ENCODE measurements at places on chromosomes 12 and 14.

DNA sequence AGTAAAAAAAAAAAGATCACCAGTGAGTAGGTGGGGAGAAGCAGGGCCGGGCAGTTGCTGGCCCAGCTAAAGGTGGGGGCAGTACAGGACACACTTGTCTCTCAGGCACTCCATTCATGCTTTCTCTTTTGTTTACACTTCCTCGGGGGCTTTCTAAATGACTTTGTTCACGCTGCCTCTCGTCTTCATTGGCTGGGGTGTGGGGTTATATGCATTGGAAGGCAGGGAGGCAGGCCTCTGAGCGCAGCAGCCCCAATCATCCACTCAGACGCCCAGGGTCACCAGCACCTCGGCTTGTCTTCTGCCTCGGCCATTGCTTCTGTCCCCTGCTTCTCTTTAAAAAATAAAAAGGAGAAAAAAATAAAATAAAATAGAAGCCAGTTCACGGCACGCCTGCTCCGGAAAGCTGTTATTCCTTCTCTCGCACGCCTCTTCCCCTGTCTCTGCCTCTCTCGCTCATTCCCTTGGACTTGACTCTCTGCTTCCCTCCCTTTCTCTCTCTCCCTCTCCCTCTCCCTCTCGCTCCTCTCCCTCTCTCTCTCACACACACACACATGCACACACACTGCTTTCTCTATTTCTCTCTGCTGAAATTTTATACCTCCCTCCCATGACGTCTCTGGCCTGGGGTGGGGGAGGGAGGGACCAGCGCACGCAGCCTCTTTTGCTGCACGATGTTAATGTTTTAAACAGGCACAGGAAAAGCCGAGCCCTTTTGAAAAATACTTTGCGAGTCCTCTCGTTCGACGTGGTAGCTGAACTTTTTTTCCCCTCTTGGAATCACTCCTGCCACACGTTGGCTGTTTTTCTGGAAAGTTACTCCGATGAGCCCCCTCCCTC lies at the start of gene TGFB3:
TGFB3 (minus strand) TSS at position 570 of the 840 bp plus-strand sequence. CDS start 1,102 bp downstream, outside the sequence.
- no peak for DNase-seq

DNA sequence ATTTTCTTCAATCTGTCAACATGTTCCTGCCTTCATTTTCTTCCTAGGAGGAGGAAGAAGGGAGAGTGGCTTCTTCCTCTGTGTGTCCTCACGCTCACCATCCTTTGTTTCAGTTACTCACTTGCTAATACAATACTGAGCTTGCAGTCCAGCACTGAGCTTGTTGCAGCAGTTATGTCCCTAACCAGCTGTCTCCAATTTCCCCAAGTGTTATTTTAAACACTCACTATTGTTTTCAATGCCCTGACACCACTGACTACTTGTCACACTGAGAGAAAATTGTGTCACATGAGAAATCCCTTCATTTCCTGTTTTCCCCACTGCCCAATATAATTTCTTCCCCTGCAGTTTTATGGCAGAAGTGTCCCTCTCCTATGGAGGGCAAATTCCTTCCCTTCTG lies 53.4 kb downstream of the HSD17B6 start:
- no peak for DNase-seq

DNA sequence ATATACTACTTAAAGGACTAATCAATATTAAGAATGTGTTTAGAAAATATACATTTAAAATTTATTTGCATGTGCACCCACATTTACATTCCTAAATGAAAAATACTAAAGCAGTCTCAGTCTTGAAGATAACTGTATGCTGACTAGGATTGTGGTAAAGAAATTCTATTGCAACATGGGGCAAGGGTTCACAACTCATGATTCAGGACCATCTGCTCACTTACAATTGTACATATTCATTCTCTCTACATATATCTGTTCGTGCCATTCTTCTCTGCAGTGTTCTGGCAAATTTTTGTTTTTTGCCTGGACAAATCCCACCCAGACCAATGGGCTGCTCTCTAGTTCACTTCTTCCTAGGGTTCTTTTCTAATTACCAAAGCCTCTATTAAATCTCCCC lies 417.2 kb upstream of the NOVA1 start:
- no peak for DNase-seq

GRCh38 chr12:26519462-26519861 lies 313.5 kb downstream of the ITPR2 start:
- DNase-seq: no peak

DNA sequence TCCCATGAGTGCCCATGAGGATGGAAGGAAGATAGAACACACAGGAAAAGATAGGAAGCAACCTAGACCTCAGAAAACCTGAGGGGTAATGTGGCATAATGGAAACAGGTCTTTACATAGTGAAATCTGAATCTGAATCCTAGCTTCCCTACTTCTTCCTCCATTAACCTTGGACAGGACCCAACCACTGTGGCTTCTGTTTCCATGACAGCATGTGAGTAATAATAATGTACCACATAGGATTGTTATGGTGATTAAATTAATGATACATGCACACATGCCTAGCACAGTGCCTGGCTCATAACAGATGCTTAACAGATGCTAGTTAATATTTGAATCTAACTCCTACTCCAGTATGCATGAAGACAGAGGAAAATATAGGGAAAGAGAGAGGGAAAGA lies 11.2 kb downstream of the TTC9 start:
- DNase-seq: no peak

DNA sequence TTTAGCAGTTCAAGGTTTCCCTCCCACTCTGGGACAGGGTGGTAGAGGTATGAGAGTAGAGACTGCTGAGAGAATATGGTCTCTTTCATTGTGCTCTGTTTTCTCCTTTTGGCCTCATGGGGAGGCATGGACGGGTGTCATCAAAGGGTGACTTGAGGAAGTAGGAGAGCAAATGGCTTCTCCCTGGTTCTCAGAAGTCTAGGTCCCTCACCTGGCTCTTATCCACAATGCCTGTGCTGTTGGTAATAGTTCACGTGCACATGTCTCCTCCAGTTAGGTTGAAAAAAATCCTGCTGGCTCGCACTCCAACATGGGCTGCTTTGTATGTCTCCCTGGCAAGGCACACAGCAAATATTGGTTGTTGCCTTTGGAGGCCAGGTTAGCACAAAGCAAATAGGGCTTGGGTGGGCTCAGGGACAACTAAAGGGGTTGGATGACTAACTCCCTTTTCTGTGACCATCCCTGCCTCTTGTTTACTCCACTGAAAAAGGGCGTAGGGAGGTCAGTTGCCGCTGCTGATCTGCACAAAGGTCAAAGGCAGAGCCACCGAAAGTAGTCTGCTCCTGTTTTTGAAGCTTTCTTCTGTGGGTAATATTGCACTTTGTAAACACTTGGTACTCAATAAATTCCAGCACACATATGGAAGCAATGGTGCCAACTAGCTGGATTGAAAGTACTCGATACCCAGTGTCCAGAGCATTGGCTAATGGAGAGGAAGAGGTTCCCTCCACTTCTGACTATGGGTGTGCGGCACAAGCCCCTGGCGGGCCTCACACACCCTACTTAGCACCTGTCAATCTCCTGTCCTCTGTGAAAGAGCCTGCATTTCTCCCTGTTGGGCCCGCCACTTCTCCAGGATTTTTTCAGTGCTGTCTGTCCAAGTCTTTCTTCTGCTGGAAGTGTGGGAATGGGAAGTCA lies 121.8 kb downstream of the SLC38A6 start:
- DNase-seq: no peak

GRCh38 chr14:99664058-99664936 lies 19.4 kb downstream of the HHIPL1 start:
- no peak for DNase-seq

Data from activated CD8-positive, alpha-beta memory T cell treated with anti-CD3 and anti-CD28 coated beads for 1 hour (primary cell).